Stimulated activated CD4-positive, alpha-beta T cell treated with anti-CD3 and anti-CD28 coated beads, TNF-alpha, amount 100 ng/mL, for 24 hours (primary cell): ENCODE measurements at places on chromosomes 6 and 20.

- no peak for DNase-seq
Measured at GRCh38 chr6:42275376-42276033, 57.8 kb upstream of the MRPS10 start.

DNA sequence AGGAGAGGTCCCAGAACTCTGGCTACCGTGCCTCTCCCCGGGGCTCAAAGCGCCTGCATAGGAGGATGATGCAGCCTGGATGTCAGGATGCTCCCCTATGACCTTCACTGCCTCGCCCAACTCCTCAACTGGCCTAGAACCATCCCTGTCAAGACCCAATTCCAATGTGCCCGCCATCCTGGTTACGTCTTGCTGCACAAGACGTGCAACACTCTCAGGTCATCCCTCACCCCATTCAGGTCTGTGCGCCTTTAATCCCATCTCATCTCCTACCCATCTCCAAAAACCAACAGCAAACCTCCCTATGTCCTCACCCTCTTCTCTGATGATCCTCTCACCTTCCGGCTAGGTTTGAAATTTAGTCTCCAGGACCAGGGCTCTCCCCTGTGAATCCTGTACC lies 3.5 kb downstream of the SFT2D1 start:
- no peak for DNase-seq

DNA sequence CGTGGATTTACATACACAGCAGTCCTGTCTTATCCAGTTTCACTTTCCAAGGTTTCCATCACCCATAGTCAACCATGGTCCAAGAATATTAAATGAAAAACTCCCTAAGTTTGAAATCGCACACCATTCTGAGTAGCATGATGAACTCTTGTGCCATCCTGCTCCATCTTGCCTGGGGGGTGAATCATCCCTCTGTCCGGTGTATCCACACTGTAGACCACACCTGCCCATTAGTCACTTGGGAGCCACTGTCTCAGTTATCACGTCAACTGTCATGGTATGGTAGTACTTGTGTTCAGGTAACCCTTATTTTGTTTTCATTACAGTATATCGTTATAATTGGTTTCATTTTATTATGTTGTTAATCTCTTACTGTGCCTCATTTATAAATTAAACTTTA lies 38.5 kb downstream of the PTGIS start:
- no peak for DNase-seq

- DNase-seq: no peak
Measured at GRCh38 chr6:170024940-170025339, 265.9 kb downstream of the DLL1 start.

DNA sequence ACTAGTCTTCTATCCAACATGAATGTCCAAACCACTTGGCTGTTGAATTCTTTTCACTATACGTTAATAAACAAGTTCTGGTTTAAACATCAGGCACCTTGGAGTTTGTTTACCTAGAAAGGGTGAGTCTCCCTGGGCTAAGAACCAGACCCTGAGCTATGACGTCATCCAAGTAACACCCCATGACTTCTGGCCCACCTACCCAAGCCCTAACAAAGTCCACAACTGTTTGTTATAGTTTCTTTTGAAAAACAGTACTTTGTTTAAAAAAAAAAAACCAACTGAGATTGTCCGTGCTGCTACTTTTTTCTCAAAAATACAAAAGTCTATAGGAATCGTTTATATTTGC lies 146.9 kb upstream of the BEND6 start:
- no peak for DNase-seq

DNA sequence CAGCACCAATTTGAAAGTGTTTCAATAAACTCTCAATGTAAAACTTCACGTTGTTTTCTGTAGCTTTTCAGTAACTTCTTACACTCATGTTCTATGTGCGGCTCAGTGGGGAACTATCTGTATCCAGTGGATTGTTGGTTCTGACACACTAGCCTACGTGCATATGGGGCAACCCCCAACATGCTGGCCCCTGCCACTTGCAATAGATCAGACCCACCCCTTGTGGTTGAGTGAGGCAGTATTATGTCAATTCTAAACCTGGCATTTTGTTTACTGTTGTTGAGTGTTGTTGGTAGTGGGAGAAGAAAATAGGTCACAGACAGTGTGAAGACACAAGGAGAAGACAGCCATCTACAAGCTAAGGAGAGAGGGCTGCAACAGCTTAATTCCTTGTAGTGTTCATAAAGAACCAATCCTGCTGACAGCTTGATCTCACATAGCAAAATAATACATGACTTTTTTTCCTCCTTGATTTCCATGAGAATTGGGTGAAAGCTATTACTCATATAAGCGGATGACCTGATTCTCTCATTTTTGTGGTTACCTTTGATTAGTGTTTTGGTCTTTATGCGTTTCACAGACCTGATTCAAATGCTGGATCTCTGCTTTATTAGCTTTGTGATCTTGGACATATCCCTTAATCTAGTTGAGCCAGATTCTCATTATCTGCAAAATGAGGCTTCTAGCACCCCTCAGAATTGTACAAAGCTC lies 320.4 kb downstream of the LAMA2 start:
- DNase-seq: no peak

DNA sequence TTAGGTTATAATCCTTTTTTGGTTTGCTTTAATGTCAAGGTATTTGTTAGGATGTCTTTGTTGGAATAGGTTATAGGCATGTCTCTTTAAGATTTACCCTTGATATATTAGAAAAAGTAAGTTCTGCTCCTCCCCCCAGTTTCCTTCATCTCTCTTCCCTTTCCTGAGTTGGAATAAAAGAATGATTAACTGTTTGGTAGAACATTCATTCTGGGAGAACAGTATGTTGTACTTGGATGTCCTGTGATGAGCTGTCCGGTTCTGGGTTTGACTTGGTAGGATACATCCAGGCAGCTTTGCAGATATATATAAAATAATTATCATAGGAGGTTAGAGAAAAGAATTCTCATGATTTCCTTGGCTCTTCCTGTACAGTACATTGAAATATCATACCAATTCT lies 199.6 kb upstream of the RREB1 start:
- DNase-seq: no peak

GRCh38 chr20:41133709-41134361 lies 3.5 kb upstream of the PLCG1 start:
- peak; percentile 70 for DNase-seq

GRCh38 chr6:30311101-30311500 lies 15.6 kb upstream of the TRIM39 start:
- DNase-seq: no peak

- no peak for DNase-seq
Measured at GRCh38 chr6:48835421-48835958, 627.6 kb downstream of the MMUT start.

DNA sequence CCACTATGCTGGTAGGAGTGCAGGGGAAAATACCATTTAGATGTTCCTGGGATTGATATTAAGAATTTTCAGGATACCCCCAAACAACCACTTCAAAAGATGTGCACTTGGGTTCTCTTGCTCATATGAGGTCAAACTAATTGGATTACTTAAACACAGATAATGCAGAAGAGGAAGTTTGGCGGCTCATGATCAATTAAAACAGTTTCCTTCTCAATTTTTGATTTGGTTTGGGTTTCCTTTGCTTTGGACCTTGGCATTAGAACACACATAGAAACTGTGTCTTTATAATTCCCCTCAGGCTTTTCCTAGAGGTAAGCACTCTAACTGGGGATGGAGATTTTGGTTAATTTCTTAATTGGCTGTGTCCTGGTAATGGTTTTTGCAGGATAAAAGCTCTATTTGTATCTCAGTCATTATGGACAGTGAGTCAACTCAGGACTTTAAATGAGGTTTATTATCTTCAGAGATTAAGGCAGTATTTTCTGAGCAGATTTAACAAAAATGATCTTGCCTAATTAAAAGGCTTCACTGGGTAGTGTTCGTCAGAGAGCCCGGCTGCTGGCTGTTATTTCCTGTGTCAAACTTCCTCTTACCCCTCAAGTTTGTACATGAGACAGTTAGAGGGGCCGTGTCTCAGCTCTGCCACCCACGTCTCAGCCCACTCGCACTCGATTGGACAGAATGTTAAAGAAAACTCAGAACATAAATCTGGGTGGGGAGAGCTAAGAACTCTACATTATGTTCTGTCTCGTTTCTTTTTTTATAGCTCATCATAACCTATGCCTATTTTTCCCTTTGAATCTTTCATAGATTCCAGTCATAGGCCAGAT lies 50.3 kb upstream of the PREP start:
- DNase-seq: peak; percentile 2

DNA sequence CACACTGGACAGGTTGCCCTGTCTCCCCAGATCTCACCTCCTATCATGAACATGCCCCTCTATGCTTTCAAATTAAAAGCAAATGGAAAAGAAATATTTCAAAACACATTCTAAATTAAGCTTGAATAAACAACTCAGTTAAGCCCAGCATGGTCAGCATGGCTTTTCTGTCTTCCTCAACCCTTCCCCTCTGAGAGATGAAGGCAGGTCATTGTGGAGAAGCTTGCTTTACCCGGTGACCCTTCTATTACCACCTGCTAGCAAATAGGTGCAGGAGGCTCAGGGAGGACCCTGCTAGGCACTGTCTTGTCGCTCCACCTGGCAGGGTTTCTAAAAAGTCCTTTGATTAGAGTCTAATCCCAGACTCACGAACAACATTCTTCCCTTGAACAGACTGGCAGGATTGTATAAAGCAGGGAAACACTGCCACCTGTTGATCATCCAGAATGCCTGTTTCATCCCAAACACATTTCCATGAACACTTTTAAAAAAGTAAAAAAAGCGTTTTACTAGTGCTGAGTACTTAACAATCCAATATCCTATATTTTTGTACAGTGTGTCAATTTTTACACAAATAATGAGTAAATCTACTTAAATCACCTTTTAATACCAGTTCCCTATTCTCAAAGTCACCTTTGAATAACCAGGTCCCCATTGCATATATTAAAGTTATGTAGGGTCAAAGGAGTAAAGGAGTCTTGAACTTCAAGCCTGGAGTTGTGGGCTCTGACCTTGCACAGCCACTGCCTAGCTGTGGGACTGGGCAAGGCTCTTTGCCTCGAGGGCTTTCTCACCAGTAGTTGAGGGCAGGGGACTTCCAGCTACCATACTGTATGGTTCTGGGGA lies 75.5 kb downstream of the GPR6 start:
- DNase-seq: no peak

GRCh38 chr6:148709577-148709976 lies 37.3 kb upstream of the UST start:
- DNase-seq: no peak

DNA sequence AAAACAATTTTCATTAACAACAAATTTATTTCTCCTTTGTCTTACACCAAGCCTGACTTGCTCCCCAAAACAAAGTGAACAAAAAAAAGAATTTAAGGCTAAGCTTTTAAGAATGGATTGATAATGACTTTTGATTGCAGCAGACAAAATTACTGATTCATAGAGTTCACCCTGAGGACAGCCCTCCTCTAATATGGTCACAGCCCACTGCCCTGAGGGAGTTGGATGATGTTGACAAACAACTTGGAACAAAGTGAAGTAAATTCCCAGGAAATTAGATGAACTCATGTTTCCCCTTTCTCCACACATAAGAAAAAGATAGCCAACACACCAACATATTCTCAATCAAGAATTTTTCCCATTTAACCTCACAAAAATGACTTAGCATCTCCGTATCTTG lies 7.7 kb upstream of the ISM1 start:
- no peak for DNase-seq

DNA sequence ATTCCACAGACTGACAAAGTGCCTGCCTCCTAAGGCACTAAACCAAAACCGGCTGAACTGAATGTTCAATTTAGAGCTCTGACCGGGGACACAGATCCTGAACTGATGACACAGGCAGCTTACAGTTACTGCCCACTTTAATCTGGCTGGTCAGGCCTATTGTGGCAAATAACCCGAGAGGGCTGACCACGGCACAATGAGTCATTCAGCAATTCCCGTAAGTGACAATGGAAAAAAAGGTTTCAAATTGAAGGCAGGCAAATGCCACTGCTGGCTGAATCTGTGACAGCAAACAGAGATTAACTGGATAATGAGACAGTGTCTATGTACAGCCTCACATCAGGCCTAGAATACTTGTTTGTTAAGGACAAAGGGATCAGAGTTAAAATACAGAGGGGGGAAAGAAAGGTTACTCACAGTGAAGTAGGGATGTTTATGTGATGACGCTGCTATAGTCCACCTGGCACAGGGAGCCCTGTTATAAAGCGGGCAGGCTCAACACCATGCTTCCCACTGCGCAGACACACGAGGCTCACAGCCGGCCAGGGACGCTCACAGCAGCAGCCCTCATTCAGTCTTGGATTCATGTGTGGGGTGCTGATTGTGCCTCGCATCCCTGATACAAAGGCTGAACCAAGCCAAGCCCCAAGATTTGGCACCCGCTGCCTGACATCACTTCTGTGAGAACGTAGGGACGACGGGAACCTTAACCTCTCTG lies 54.4 kb downstream of the RTN4IP1 start:
- no peak for DNase-seq

- no peak for DNase-seq
Measured at GRCh38 chr6:133254552-133255228, 13.5 kb downstream of the EYA4 start.

DNA sequence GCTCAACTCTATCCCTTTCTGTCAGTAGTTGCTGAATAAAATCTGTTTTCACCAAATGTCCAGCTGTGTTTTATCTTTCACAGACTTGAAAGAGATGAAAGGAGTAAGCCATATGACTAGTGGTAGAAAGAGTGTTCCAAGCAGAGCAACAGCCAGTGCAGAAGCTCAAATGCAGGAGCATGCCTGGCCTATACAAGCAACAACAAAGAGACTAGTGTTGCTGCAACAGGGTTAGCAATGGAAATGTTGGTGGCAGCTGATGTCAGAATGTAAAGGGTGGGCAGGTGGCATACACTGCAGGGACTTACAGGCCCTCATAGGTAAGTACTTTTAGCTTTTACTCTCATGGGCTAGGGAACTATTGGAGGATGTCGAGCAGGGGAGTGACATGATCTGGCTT lies 5.2 kb upstream of the HINT3 start:
- no peak for DNase-seq

DNA sequence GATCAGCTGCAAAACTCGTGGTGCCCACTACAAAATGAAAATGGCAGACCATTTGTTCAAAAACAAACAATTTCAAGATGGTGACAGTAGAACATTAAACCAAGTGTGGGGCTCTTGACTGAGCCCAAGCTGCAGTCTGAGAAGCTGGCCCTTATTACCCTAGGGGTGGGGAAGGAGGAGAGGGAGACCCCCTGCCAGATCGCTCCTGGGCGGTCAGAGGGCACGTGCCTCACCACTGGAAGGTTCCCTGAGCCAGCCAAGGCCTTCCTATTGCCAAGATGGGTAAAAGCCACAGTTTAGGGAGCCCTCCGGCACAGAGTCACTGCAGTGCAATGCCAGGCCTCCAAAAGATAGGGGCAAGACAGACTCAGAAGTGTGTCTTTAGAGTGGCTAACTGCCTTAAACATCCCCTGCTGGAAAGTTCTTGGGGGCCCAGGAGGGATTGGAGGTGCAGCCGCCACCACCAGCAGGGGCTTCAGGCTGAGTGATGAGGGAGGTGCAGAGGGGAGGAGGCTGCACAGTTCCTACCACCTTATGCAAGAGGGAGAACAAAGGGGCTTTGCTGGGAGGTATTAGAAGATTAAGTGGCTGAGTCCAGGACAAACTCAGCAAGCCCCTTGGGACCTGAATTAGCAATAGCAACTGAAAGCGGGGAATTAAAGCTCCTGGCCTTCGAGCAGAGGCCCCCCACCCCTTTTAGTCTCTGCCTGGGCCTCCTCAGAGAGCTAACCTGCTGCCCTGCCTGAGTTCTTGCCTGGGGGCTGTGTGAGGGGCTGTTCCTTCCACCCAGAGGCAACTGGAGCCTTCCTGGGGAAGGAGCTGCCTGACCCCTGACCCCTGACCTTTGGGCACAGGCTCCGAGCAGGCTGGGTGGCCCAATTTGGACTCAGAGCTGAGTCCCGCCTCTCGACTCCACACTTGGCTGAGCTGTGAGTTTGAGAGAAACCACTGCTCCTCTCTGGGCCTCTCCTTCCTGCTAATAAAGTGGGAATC lies 88.4 kb downstream of the VEGFA start:
- DNase-seq: no peak

GRCh38 chr6:24891004-24891403 lies 44.8 kb downstream of the RIPOR2 start:
- DNase-seq: no peak
